ENCODE measurements at places on chromosomes 7 and 10.

DNA sequence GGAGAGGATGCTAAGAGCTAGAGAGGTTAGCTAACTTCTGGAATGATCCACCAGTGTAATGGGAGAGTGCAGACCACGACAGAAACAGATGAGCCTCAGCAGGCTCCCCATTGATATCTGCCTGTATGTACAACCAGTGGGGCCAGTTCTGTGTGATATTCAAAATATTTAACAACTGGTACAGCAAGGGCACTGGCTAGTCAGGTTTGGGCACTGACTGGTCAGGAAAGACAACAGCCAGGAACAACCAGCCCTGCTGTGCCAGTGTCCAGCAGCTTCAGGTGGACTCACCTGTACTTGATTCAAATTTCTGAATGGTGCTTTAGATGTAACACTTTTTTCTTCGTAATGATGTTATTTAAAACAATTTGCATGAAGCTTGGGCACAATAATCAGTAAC lies 5.9 kb upstream of the TRIL start:
- DNase-seq, result no peak

DNA sequence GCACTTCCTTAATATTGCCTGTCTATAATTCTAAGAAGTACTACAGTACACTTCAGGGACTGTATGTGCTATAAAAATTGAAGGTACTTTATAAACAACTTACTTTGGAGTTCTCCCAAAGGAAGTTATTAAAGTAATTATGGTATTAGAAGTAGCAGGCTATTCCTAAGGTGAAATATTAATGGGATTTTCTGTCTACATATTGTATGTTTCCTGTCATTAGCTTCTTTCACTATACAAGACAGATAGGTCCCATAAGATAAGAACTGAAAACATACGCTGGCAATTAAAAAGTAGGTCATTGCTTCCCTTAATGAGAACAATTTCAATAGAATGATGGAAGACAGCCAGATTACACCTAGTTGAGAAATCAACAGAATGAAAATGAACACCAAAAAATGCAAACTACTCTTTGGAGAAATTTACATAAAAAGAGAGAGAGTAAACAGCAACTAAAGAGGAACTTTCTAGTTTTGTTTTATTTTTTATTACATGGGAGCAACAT lies 147.0 kb downstream of the HBP1 start:
- DNase-seq, result no peak

DNA sequence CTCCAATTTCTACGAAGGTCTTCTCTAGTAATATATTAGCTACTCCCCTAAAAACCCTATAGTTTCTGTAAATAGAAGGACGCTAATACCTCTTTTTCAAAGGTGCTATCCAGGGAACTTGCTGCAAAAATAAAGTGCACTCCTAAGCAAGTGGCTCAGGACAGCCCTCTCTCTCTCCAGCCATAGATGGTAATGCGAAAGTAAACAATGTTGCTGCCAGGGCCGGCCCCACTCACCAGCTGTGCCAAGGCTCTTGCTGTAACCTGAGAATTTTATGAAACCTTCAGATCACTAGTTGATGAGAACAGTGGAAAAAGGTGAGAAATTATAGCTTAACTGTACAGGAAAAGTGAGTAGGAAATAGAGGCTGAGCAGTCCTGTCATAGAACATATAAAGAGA lies 10.9 kb upstream of the TAS2R39 start:
- DNase-seq, result no peak

DNA sequence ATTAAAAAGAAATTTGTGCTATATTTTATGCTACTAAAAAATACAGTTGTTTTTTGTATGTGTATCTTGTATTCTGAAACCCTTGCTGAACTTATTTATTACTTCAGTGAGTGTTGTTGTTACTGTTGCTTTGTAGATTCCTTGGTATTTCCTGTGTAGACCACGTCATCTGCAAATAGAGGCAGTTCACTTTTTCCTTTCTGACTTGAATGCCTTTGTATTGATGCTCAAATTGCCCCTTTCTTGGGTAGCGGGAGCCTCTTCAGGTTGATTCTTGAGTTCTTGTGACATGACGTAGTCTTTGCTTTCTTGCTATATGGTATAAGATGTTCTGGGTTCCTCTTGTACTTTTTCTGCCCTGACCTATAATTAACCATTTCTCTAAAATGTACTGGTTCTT lies 504.1 kb downstream of the SDK1 start:
- no peak for DNase-seq
